ENCODE measurements at places on chromosomes 1 and 21.
A peak's percentile ranks its signal among the peaks of the same experiment; 100 is the strongest.

DNA sequence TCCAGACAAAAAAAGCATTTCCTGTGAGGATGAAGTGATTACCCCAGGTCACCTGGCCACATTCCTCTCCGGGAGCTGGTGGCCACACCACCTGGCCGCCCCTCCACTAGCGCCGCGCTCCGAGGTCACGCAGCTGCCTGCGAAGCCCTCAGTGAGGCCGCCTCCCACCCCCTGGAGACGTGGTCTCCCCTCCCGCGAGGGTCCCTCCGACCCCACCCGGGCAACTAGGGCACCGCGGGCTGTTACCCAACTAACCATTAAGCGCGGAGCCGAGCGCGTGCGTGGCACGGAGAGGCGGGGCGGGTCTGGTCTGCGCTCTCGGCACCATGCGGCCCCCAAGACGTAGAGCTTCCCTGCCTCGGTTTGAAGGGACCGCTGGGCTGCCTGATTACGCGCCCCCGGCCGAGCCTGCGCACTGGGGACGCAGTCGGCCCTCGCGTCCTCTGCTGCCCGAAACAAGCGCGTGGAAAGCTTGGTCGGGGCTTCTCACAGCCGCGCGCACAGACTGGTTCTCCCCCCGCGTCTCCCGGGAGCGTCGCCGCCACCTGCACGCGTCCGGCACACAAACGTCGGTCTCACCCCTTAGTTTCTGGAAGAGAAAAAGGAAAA lies 106.5 kb downstream of the SLC16A1 start:
- no peak for DNase-seq

DNA sequence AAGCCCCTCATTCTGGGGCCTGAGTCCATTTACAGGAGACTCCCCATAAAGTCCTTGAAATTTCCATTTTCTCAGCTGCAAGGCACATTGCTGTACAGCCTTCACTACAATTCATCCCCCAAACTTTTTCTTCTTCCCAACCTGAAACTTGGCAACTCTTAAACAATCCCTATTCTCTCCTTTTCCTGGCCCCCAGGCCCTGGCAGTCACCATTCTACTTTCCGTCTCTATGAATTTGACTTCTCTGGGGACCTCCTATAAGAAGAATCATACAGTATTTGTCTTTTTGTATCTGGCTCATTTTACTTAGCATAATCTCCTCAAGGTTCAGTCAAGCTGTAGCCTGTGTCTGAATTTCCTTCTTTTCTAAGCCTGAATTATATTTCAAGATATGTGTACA lies 332.9 kb downstream of the PCP4 start:
- no peak for DNase-seq

GRCh38 chr1:25485536-25486411 lies 55.1 kb downstream of the MACO1 start:
- no peak for DNase-seq

DNA sequence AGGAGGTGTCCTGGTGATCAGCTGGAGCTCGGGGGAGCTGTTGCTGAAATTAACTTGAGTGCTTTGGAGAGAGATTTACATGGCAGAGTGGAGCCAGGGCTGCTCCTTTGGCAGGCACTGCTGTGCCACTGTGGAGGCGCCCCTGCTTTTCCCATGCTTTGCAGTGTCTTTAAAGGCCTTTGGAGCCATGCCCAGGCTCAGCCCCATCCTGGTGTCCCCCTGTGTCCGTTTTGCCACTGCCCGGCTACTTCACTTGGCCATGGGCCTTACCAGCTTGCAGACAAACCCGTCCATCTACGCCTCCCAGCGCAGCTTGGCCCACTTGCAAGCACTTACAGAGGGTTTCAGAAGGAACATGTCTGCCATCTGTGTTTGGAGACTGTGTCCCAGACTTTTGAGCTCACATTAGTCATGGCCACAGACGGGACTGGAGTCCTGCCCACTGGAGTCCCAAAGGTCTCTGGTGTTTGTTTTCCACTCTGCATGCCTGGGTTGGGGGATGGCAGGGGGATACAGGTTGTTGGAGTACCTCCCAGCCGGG lies 18.2 kb upstream of the LAMTOR5 start:
- no peak for DNase-seq

DNA sequence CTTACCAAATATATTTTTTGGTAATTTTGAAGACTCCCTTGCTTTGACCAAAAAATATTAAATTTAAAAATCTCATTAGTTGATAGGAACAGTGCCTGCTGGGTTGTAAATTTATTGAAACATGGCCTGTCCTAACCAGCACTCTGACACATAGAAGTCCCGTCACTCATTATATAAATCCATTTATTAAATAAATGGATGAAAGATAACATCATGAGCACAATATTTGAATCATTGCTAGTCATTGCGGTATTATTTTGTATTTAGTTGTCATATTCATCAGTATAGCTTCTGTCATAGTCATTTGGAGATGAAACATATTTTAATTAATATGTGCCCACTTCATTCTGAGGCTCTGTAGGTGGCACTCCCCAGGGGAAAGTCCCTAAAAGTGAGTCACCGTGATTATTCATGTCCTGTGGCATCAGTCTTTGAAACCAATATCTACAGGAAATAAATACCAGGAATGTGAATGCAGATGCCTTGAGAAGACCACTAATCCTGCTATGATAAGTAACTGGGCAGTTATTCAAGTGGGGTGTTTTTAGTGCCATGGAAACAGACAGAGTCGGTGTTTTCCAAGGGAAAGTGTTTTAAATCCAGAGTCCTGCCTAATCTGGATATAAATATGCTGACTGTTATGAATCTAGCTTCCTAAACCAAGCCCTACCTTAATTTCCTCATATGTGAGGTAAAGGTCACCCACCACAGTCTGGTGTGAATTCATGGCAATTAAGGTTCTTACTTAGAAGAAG lies 302.0 kb downstream of the DUSP10 start:
- DNase-seq, result no peak

DNA sequence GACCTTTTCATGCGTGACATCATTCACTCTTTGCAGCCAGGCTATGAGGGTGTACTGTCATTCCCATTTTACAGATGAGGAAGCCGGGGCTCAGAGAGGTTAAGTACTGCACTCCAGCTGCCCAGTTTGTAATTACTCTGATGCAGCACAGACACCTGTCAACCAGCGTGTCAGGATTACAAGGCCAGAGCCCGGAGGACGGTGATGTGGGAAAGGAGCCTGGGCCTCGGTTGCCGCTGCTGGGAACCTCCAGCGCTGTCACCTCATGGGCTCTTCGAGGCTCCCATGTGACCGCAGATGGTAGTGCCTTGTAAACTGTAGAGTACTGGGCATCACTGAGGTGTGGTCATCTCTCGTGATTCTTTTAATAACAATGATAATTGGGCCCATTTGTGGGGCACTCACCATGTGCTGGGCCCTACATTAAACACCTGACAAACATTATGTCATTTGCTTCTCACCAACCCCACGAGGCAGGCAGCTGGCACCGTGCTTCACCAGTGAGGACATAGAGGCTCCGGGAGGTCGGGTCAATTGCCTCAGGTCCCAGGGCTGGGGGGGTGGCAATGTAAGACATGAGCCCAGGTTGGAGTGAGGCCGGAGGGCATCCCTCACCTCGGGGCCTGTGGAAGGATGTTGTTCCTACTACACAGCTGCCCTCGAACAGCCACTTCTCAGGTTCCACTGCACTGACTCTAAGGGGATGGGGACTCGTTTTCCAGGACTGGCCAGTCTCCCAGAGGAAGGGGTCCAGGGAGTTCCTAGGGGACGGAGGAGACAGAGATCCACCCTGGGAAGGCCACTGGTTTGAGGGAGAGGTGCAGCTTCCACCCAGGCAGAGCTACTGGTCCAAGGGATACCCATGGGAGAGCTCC lies 42.8 kb upstream of the PADI1 start:
- no peak for DNase-seq

- no peak for DNase-seq
Observed at GRCh38 chr1:19414515-19415121, 70.7 kb downstream of the CAPZB start.

DNA sequence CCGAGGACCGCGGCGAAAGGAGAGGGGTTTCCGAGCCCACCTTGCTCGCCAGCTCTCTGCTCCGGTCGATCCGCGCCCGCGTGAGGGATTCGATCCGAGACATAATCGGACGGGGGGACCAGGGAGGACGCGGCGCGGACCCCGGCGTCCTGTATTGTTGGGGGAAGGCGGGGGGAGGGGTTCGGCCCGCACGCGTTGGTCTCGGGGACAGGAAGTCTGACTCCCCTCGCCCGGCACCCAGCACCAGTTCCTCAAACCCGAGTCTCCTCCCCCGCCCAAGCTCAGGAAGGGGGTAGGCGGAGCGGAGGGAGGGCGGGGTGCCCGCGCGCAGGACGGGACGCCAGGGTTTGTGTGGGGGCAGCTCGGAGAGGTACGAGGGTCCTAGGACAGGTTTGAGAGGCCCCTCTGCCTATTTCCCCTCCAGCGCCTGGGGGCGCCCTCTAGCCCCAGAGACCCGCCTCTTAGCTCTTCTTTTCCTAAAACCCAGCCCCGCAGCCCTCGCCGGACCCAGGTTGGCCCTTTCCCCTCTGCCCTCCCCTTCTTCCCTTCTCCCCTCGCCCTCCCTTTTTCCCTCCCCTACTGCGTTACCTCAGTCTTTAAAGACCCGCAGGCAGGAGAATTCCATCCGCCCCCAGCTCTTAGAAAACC lies at the start of gene ARHGEF2:
TSS of gene ARHGEF2 (minus strand) at position 223 of the 648 bp plus-strand sequence. CDS start at position 103, 120 bp downstream.
- peak; percentile 89 for DNase-seq

DNA sequence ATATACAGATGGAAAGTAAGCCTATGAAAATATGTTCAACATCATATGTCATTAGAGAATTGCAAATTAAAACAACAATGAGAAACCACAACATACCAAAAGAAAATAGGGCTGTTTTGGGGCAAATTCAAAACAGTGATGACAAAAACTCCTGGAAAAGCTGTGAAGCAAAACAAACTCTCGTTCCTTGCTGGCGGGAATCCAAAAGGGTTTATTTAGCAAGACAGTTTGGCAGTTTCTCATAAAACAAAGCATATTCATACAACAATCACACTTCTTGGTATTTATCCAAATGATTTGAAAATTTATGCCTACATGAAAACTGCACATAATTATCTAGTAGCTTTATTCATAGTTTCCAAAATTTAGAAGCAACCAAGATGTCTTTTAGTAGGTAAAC lies 44.4 kb downstream of the COL11A1 start:
- DNase-seq, result no peak

DNA sequence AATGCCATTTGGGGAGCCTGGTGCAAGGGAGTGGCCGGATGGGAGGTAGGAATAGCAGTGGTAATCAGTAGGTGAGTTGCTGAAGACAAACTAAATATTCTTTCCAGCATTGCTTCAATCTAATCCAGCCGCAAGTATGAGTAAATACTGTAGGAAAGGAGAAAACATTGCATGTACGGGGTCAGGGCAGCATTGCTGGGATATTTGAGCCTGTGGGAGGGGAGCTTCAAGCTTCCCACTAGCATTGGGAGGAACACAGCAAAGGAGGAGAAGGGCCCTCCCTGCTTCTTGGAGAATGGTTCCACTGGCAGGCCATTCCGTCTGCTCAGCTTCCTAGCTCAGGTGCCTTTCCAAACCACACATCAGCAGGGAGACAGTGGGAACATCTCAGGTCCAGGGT lies 15.2 kb downstream of the CAPN2 start:
- DNase-seq, result no peak

DNA sequence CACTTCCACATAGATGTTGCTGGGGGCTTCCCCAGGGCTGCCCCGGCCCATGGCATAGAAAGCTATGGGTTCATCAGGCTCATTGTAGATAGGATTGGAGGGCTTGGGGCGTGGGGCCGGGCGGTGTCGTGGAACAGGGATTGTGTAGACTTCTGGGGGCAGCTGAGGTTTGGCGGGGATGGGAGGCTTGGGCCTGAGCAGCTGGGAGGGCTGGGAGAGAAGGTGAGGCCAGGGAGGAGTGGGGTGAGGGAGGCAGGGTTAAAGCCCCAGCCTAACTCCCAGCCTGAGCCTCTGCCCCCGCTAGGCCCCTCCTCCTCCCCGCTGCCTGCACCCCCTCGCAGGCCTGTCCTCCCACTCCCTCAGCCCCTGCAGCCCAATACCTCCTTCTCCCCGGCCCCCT lies 7.4 kb downstream of the SH2D2A start:
- no peak for DNase-seq

DNA sequence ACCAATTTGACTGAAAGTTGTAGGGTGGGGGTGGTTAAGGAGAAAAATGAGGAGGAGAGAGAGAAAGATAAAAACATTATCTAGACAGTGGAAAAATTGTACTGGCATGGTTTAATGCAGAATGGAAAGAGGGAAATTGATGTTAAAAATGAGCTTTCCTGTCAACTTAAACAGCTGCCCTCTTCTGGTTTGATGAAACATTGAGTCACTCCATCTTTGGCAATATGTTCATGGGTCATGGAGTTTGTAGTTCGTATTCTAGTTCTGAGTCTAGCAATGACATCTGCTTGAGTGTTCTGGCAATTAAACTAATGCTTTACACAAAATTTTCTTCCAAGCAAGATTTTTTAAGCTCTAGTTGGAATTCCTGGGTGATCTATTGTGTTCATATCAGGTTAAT lies 9.6 kb downstream of the ZNF648 start:
- DNase-seq, result no peak

- DNase-seq, result no peak
Observed at GRCh38 chr21:45593162-45594022, 50.1 kb upstream of the PCBP3 start.

- DNase-seq, result no peak
Observed at GRCh38 chr1:102884238-102884637, 224.1 kb downstream of the COL11A1 start.

- DNase-seq, result no peak
Observed at GRCh38 chr1:42926235-42926878, 32.3 kb downstream of the SLC2A1 start.

DNA sequence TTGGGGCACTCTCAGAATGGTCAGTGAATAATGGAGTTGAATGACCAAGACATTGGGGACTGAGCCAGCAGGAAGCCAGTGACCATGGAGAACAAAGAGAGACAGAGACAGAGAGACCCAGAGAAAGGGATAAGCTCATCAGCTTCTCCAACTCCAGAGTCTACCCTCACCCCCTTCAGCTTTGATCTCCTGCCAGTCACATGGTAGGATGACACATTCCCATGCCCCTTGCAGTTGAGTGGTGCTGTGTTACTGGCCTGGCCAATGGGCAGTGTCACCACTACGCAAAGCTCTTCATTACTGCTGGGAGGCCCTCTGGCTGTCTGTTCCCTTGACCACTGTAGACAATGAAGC lies 643.5 kb downstream of the AJAP1 start:
- DNase-seq, result no peak

DNA sequence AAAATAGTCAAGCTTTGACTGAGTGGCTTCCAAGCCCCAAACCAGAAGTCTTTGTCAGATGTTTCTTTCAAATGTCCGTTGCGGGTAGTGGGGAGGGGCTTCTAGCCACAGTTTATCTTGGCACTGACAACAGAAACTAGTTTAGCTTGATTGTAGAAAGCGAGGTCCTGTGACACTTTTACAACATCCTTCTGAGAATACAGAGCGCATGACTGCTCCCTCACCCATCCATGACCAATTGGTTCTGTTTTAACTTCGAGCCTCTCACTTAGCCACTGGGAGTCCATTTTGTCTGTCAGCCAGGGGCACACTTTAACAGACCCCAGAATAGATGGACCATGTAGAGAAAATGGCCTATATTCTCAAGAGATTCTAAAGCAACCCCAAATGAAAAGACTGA lies 199.2 kb upstream of the ST6GALNAC5 start:
- no peak for DNase-seq

GRCh38 chr21:28893687-28894086 lies 99.0 kb downstream of the LTN1 start:
- DNase-seq, result no peak

GRCh38 chr1:32128964-32129363 lies 21.1 kb downstream of the KPNA6 start:
- DNase-seq, result no peak

GRCh38 chr1:101039245-101039644 lies 13.7 kb upstream of the DPH5 start:
- DNase-seq, result no peak

- no peak for DNase-seq
Observed at GRCh38 chr1:160837558-160838205, 25.0 kb downstream of the CD244 start.
